Hypothalamus (tissue), 51 donors: ENCODE measurements at places on chromosomes 13 and 19.

DNA sequence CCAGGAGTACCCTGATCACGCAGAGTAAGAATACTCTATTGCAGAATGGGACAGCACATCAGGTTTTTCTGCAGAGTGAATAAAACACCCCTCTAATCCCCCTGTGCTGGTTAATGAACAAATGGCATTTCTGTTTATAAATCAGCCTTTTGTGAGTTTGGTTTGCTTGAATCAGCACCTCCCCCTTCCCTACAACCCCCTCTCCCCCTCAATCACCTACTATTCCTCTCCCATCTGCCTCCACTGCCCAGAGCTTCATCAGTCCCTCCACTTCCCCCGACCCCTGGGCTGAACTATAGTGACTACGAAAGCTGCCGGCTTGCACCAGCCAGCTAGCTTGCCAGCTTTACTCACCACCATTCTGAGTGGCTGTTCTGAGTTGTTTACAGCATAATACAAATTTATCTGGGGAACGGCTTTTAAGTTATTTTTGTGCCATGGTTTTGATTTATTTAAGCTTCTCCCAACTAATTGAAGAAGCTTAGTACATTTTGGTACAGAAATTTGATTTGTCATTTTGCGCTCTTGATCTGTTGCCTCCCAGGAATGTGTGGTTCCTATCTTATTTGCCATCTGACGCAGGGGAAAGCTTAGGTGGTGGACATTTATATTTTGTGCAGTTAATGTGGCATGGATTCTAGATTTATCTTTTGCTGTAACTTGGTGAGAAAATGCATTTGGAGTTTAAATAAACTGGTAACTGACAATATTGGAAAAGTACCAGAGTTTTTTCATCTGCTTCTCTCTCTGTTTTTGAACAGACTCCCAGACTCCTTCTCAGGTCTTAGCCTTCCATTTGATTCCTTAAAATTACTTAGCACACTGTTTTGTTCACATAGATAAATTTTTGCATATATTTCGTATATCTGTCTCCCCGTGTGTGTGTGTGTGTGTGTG lies 41.7 kb upstream of the WDFY2 start:
- DNase-seq = no peak

DNA sequence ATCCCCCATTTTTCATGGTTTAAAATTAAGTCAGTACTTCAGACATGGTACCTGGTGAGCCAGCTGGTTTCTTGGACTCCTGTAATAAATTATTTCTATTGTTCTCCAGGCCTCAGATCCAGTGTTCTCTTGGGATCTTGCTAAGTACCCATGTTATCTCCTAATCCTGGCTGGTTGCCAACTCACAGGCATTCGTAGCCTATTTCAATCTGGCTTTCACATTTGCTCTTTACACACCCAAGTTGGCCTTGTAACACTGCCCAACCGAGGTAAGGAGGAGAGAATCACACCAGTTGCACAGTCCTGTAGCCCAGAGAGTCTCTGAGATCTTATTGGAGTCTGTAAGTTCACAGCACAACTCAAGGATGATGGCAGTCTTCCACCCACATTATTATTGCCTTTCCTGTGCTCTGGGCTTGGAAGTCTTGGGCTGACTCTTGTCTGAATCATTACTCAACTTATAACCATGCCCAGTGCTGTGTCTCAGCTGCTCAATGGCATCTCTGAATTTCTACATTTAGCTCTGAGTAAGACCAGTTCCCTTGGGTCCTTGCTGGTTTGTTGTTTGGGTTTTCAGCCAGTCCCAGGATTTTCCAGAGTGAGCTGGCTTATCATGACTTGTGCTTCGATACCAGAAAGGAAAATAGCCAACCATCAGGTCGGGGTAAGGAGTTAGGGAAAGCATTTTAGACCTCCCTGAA lies 76.6 kb upstream of the KLF12 start:
- DNase-seq = no peak

- no peak for DNase-seq
Measured at GRCh38 chr13:99367663-99368448, 60.7 kb upstream of the GPR183 start.

GRCh38 chr13:70170689-70171088 lies 62.4 kb upstream of the KLHL1 start:
- no peak for DNase-seq

GRCh38 chr19:52391135-52391534 lies 6.5 kb upstream of the ZNF528 start:
- DNase-seq = no peak

- peak; percentile 17 for DNase-seq
Measured at GRCh38 chr19:52689843-52690368, 44.9 kb downstream of the ZNF611 start.

DNA sequence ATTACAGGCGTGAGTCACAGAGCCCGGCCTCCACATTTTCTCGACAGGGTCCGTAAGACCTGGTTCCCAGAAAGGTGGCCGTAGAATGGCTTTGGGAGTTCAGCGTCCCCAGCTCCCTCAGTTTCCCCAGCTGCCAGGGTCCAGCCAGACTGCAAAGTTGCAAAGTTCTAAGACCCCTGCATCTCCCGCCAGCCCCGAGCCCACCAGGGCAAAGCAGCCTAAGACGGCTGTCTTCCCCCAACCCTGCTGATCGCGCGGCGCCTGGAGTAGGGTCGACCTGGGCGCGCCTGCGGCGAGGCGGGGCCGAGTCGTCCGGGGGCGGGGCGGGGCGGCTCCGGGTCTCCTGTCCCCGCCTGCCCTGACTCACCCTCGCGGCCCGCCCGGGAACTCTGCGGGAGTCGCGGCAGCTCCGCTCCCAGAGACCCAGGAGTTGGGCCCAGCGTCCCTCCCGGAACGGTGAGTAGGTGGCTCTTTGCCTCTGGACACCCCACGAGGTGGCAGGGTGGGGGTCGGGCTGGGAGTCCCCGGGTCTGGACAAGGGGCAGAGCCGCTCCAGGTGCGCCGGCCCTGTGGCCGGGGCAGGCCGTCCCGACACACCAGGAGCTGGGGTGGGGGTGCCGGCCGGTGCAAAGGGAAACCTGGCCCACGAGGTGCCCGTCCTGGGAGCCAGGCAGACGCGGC lies at the start of gene LRRC8E:
TSS of gene LRRC8E (plus strand) at position 366 of the 681 bp plus-strand sequence. CDS start 7,094 bp downstream, outside the sequence.
- DNase-seq = no peak

- DNase-seq = no peak
Measured at GRCh38 chr19:21750586-21751128, 16.7 kb downstream of the ZNF100 start.

GRCh38 chr13:26549713-26550112 lies 7.8 kb upstream of the WASF3 start:
- no peak for DNase-seq

DNA sequence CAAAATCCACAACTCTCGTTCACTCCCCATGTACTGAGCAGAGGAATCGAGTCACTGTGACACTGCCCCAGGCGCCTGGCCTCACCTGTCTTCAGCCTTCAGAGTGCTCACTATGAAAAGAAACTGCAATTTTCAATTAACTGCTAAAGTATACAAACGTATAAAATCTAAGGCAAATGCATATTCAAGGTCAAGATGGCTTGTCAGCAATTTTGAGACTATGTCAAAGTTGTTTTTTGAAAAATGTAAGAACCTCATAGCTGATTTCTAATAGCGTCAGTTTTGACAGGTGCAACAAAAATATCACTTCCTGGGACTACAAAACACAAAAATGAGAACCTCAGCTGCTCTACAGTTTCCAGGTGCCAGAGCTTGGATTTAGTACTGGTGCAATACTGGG lies 31.4 kb downstream of the TUBGCP3 start:
- DNase-seq = no peak
